ENCODE measurements at places on chromosomes 2 and 18.

GRCh38 chr2:29278966-29279365, 163.8 kb downstream of the CLIP4 start:
- no peak for DNase-seq

- DNase-seq, result no peak
Measured at GRCh38 chr18:67875944-67876343, 359.4 kb upstream of the DSEL start.

GRCh38 chr18:79926306-79926705, 25.1 kb downstream of the SLC66A2 start:
- DNase-seq, result no peak

- no peak for DNase-seq
Measured at GRCh38 chr18:27713037-27713737, 463.7 kb downstream of the CDH2 start.

- DNase-seq, result no peak
Measured at GRCh38 chr2:186950694-186951093, 101.7 kb upstream of the ZSWIM2 start.

GRCh38 chr2:69734035-69734611, 7.8 kb upstream of the ANXA4 start:
- DNase-seq, result no peak

GRCh38 chr2:43224131-43224570, 2.3 kb downstream of the ZFP36L2 start:
- DNase-seq, result peak; percentile 64

GRCh38 chr18:28109781-28110560, 67.0 kb downstream of the CDH2 start:
- DNase-seq, result no peak

DNA sequence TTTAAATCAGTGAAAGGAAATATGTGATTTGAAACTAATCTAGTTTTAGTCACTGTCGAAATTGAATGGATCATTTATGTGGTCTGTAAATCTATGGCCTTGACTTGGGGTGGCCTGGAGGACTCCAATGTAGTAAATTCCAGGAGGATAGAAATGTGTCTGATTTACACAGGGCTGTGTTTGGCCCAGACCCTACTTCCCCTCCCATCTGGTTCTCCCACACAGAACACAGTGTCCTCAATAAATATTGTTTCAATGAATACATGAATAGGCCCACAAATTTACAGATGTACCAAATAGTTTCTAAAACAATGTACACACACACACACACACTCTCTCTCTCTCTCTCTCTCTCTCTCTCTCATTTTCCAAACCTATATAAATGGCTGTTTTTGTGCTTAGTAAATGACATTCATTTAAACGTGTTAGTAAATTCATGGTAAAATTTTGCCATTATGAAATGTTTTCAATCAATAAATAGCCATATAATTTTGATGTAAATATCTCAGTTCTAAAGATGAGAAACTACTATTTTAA, 1.9 kb downstream of the CCDC68 start:
- DNase-seq, result no peak

GRCh38 chr18:45833846-45834245, 8.4 kb downstream of the SIGLEC15 start:
- no peak for DNase-seq

DNA sequence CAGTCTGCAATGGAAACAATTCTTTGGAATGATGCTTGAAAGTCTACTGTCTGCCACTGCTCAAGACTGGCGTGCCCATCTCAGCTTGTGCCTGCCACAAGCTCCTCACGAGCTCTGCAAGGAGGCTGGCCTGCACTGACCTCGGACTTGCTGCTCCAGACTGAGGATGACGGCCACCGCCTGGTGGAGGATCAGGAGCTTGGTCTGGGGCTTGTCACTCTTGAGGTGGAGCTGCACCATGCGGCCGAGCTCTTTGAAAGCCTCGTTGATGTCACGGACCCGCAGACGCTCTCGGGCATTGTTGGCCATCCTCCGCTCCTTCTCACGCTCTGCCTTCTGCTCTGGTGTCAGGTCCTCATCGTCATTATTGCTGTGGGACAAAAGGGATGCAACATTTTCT, 269.4 kb upstream of the CCDC68 start:
- DNase-seq, result no peak

DNA sequence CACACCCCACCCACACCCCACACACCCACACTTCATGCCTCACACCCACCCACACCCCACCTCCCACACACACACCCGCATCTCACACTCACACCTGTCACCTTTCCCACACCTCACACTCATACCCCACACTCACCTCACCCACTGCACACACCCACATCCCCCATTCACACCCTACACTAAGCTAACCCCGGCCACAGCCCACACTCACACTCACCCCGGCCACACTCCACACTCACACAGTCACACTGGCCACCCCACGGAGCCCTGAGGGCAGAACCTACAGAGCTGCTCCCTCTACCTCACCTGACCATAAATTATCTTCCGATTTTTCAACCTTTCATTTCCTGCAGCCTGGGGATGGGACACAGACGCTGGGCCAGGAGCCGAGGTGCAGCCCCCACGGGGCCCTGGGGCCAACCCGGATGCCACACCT, 241.3 kb downstream of the HDAC4 start:
- DNase-seq, result no peak

DNA sequence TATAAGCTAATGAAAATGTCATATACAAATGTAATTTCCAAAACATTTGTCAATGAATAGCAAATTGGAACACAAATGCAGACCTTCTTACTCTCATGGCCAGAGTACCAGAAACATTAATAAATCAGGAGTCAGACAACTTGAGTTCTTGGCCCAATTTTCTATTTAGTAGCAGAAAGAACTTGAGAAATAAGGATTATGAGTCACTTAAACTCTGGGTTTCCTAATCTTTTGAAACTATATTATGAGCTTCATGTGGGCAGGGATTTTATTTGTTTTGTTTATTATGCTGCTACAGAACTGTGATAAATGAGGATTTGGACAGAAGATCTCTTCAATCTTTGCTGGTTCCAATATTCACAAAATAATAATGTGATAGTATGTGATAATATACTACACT, 686.7 kb downstream of the NR4A2 start:
- DNase-seq, result no peak

DNA sequence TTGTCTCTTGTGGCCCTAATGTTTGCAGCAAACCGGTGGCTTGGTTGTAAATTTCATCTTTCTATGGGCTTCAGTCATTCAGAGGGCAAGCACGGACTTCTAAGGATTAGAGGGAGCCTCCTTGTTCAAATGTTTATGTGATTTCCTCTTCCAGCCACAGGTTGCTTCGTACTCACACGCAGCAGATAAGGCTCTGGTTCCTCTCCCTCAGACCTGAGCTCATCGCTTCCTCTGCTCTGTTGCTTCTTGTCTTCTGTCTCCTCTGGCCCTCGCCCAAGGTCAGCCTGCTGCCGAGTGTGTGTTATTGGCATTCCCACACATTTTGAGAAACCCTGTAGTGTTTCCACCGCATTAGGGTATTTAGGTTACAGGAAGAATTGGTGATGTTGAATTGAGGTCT, 44.0 kb downstream of the MYL12B start:
- no peak for DNase-seq

- no peak for DNase-seq
Measured at GRCh38 chr2:70496819-70497218, 56.8 kb downstream of the TGFA start.

DNA sequence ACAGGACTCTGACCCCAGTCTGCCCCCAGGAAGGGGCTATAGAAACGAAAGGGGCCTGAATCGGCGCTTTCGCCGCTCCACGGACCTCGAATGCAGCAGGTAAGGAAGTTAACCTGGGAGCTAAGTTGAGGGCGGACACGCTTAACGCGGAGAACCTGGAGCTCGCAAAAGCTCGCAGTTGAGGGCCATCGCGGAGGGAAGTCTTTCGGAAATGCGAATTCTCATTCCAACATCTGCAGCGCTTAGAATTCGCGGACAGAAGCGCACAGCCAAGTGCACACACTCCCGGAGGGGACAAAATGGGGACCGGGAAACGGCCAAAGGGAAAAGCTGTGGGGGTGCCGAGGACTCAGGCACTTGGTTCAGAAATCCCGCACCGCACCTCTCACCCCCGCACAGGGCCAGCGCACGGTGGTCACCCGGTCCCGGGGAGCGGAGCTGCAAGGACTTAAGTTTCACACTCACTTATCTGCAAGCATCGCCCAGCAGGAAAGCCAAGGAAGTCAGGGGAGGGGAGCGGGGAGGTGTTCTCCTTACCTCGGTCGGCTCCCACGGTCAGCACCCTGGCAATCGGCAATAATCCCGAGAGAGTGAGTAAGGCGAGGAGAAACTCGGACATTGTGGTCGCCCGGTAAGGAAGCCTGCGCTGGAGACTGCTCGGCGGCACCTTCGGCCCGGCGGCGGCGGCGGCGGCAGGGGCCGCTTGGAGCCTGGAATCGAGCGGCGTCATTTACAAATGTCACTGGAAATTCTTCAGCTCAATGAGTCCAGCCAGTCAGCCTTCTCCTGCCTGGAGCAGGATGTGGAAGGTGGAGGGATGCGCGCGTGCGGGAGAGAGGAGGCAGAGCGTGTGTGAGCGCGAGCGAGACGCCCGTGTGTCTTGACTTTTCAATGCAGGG, 456 bp downstream of the LRP1B start:
- DNase-seq, result peak; percentile 15

GRCh38 chr2:30484995-30485394, 37.9 kb downstream of the LCLAT1 start:
- no peak for DNase-seq

DNA sequence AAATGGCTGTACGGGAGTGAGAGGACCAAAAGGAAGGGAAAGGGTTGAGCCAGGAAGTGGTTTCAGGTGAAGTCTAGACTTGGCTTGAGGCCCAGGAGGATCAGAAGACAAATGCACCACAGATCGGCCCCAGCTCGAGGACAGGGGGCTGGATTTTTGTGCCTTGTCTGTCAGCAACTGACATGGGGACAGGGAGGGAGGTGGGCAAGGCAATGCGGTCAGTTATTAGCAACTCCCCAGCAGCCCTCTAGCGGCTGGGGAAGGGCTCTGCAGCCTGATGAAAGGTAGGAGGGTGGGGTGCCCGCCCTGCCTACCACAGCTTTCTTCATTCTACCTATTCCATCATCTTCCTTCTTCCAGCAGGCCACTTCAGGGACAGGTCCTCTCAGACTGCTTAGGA, 50.0 kb downstream of the CPO start:
- DNase-seq, result peak; percentile 37

DNA sequence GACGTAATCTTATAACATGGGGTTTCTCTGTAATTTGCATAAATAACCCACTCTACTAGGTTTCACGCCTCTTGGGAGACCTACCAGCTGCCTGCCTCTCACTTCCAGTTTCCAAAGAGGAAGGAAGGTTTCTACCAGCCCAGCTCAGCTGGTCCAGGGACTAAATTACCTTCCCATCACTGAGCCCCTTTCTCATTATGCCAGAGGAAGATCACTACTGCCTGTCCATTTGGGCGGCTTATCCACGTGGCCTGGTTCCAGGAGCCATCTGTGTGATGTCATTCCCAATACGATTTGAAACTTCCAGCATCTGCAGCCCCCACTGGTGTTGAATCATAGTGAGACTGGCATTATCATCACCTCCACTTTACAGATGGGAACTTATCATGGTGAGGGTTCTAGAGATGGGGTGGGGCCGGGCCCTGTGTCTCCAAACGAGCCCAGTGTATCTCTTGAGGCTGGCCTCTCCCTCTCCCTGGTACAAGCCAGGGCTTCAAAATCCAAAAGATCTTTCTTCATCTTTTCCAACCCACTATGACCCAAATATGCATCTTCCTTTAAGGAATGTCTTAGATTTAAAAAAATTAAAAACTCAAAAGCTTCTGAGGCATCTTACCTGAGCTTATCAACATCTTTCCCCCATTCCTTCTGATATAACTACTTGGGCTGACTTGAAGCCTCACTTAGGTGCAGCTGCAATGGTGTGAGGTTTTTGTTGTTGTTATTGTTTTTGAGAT, 140.8 kb downstream of the DDX1 start:
- peak; percentile 60 for DNase-seq

GRCh38 chr2:203878063-203878462, 10.5 kb downstream of the CTLA4 start:
- no peak for DNase-seq

- no peak for DNase-seq
Measured at GRCh38 chr2:238703436-238703835, 144.4 kb upstream of the TWIST2 start.

DNA sequence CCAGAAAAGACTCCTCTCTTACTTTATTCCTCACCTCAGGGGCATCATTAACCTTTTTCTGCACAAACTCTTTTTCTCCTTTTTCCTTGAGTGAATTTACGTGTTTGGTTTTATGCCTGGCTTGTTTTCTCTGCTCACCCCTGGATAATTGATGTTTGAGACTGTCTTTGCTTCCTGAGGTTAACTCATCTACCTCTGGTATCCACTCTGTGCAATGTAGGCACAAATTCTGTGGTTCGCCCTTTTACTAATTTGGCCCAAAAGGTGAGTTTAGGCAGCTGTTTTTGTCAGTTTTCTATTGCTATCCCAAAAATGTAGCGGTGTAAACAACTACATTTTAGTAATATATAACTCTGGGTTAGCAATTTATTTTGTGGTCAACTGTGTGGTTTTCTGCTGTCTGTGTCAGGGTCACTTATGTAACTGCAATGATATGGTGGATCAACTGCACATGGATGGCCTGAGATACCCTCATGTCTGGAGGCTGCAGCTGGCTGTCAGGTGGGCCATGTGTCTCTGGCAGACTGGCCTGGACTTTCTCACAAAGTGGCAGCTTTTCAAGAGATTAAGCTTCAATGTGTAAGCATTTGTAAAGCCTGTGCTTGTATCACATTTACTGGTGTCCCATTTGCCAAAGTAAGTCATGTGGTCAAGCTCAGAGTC, 329.7 kb downstream of the FSIP2 start:
- DNase-seq, result no peak

DNA sequence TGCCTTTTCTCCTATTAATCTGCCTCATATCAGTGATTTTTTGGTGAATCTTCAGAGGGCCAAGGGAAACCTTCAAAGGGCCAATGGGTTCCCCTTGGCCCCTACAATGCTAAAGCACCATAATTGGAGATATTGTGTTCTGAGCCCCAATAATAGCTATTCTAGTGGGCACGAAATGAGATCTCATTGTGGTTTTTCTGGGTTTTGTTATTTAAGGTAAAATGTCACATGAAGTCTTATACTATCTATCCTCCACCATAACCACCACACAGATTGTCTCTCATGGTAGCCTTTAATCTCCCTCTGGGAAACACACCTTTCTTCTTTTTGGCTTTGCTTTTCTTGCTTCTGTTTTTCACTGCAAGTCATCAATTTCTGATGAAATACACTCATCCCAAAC, 152.8 kb downstream of the B3GNT2 start:
- no peak for DNase-seq

- DNase-seq, result no peak
Measured at GRCh38 chr2:58063641-58064040, 17.0 kb downstream of the VRK2 start.

DNA sequence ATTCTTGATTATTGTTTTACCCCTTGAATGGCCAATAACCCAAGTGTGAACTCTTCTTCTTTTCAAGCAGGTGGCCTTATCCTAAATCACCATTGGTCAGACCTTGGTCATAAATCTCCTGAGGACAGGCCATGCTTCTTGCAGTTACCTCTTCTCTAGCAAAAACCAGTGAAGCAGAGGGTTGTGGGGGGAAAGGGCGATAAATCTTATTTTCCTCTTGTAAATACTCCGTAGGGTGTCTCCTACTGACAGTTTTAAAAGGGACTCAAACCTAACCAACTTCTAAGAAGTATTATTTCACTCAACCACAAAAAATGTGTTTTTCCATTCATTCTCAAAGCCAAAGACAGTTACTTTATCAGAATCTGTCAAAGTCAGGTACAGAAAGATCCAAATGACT, 168.1 kb upstream of the RMP24 start:
- no peak for DNase-seq

- DNase-seq, result no peak
Measured at GRCh38 chr18:7908681-7909299, 341.7 kb downstream of the PTPRM start.

- DNase-seq, result no peak
Measured at GRCh38 chr2:68124321-68124720, 33.4 kb upstream of the PNO1 start.
